ENCODE measurements at places on chromosomes 6 and 20.

DNA sequence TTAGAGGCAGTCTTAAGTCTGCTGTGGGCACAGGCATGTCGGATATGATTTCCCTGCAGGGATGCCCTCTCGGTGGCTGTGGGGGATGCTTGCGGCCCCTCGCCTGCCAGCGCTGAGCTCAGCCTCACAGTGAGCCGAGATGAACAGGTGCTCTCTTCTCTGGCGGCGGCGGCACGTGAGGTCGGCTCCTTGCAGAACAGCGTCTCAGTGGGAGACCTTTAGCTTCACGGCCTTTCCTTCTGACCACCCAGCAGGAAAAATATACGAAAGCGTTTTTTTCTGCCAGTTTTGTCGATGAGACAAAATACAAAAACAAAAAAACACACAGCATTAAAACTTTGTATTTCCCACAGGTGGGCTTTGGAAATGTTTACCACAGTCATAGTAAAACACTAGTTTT is 23.6 kb downstream of the FOXA2 start:
- DNase-seq = no peak

DNA sequence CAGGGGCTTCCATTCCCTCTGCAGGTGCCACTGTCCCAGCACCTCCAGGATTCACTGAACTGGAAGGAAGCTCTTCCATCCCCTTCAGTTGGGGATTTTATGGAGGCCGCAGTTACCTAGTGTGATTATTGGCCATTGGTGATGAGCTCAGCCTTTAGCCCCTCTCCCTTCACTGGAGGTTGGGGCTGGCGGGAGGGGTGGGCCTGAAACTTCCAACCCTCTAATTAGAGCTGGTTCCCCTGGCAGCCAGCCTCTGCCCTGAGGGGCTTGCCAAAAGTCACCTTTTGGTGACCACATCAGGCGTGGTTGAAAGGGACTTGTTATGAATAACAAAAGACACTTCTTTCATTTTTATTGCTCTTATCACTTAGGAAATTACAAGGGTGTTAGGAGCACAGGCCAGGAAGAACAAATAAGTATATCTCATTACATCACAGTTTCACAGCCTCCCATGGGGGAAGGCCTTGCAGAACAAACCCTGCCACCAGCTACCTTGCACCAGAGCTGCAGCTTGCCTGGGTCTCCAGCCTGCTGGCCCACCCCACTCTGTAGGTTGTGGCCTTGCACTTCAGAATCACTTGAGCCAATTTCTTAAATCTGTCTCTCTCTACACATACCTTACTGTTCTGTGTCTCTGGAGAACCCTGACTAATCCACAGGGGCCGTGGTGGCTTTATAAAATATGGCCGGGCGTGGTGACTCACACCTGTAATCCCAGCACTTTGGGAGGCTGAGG is 5.0 kb downstream of the PYGB start:
- no peak for DNase-seq

DNA sequence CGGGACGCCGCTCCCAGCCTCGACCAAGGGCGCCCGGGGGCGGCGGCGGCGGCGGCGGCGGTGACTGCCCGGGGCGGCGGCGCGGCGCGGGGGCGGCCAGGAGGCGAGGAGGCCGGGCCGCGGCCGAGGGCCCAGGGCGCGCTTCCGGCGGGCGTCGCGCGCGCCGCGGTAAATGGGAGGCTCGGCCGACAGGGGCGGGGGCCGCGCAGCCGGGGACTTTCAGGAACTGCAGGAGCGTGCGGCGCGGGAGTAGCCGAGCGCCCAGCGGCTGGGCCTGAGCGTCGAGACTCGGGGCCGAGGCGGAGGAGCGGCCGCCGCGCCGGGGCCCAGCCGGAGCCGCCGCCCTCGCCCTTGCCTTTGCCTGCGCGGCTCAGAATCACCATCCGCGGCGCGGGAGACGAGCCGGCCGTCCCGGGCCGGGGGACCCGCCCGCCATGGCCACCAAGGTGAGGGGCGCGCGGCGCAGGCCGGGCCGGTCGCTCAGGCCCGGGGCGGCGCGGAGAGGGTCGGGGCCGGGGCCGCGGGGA is at the start of gene SNX9:
Gene SNX9, plus strand, starts transcription at position 246 of the 527 bp plus-strand sequence. Its CDS starts 189 bp downstream, at position 435.
- peak; percentile 33 for DNase-seq

DNA sequence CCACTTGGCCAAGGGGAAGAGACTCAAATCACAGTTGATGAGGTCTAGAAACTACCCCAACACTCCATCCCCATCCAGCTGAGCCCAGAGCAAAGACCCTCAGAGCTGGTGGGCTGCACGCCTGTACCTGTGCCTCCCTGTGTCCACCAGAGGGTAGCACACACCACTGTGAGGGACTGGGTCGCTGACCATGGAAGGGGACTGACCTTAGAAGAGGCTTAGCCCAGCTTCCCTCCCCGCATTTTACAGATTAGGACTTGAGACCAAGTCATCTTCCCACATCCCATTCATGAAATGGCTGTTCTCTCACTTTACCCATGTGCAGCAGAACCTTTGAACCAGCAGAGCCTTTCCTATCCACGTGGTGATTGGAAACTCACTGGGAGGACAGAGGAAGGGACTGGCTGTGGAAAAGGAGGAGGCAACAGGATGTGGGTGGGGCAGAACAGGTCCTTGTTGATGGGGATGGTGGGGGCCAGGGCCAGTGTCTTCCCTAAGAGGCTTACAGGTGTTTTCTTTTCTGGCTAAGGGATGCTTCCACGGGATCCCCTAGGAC is 44.3 kb downstream of the CPXM1 start:
- no peak for DNase-seq

- no peak for DNase-seq
These were observed 10.4 kb upstream of the BPI start for GRCh38 chr20:38293491-38294065.

DNA sequence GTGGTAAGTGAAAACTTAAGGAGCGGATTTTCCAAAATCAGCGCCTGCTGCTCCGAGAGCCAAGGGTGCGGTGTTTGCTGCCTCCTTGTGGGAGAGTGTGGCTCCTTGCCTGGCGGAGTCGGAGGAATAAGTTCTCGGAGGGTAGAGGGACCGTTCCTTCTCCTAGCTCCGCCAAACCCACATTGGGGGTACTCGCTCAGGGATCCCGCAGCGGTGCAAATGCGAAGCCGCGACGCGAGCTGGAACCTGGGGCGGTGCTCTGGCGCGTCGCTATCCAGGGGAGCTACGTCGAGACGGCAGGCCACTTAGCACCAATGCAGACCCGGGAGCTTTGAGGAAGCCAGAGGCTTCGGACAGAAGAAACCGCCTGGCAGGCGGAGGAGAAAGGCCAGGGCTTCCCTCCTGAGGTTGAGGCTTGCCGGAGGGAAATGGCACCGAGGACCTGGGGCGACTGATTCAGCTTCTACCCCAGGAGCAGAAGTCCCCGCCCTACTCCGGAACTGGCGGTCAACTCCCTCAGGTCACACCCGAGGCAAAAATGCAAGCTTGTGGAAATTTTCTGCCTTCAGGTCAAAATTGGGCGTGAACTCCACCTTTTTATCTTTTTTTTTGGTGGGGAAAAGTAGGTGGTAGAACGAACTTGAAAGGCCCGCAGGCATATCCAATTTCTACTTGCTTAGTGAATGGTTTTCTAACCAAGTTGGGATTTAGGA is 5.7 kb upstream of the DDX43 start:
- DNase-seq = no peak

DNA sequence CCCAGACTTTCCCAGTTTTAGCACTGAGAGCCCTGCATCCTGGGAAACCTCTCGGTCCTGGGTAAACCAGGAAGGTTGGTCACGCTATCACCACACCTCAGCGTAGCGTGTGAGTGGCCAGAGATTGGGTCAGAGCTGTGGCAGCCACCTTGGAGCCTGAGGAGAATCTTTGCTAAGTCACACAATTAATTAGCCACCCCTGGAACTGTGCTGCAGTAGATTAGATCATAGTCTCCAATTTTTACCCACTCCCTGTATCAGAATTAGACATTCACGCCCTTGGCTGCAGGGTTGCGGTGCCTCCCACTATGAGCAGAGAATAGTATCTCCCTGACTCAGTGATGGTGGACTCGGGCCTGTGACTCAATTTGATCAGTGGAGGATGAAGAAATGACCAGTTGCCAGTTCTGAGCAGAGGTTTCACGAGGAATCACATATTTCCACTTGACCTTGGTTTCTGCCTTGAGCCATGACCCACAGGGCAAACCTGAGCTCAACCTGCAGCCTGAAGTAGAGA is 6.0 kb upstream of the PTGIS start:
- DNase-seq = no peak

DNA sequence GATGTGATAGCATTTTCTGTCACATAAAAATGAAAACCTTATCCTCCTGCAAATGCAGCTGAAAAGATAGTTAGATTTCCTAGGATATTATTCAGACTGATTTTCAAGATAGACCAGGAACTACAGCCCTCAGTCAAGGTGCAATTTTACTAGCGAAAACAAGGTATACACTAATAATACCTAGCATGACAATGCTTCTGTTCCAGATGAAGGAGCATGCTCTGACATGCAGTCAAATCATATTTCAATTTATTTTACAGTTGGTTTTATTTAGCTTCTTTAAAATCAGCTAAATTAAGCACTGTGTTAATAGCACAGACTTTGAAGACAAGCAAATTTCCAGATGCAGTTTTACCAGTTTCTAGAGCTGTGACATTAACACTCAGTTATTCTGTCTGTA is 14.2 kb upstream of the TNFAIP3 start:
- no peak for DNase-seq

DNA sequence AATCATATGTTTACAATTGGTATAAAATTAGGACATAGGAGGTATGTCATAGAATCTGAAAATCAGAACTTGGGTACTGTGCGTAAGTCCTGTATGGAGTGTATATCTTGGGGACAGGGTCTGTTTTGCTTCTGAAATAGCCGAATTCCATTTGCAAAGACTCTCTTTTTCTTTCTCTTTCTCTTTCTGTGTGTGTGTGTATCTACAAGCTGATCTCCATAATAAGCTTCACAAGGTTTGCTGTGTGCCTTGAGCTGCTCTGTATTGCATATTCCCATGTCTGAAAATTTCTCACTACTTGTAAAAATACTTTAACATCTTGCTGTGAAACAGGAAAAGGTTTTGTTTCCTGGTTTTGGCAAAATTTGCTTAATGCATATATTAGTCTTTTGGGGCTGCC is 29.5 kb downstream of the STX11 start:
- no peak for DNase-seq

GRCh38 chr20:31580706-31581105 is 24.4 kb upstream of the ID1 start:
- no peak for DNase-seq

- no peak for DNase-seq
These were observed 571.4 kb downstream of the PRKN start for GRCh38 chr6:162156146-162156545.

GRCh38 chr6:166671434-166672081 is 44.5 kb upstream of the RPS6KA2 start:
- no peak for DNase-seq

DNA sequence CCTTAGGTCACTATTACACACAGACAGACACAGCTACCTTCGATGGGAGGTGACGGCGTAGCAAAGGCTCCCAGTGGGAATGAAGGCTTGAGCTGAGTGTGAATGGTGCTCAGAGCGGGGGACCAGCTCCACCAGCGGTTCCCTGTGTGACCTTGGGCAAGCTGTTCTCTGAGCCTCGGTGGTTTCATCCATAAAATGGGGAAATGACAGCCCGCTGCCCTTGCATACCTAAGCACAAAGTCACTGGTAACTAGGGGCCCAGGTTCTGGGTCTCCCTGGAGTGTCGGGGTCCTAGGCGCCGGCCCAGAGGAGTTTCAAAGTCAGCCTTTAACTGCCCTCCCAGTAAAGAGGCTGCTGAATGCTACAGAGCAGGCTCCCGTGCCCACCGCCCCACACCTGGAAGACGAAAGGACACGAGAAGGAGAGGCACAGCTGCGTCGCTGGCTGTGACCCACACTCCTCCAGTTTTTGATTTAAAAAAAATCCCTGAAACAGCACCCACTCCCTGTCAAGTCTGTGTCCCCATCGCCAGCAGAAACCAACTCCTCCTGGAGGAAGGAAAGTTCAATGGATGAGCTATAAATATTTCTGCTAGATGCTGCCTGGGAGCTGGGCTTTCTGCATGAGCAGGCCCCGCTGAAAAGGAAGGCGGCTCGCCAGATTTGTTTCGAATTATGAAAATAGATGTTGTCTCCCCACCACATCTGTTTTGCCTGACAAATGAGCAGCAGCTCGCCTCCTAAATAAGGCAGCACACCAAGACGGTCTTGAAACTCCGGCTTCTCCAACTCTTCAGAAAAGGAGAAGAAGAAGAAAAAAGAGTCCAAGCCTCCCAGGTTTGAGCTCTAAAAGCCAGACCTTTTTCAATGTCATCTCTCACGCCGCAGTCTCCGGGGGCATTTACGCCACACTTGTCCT is 27.4 kb downstream of the PMEPA1 start:
- DNase-seq = no peak

GRCh38 chr6:53956068-53956711 is 155.1 kb upstream of the MLIP start:
- no peak for DNase-seq

- no peak for DNase-seq
These were observed 192.5 kb downstream of the PTPRK start for GRCh38 chr6:128327890-128328289.

GRCh38 chr20:38131588-38132121 is 33.4 kb downstream of the TGM2 start:
- DNase-seq = no peak

GRCh38 chr20:59789686-59790085 is 143.8 kb downstream of the SYCP2 start:
- no peak for DNase-seq

DNA sequence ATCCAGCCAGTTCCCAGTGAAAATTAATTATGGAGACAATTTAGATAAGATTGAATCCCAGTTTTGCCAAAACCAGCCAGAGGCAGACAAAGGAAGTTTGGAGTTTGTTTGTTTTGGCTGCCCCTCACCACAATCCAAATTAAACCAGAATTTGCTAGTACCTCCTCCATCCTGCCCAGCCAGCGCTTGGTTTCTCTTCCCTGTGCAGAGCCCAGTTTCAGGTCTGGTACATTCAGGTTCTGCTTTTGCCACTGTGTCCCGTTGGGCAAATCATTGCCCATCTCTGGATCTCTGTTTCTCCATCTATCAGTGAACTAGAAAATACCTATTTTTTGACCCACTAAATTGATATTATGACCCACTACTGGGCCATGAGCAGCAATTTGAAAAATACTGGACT is 26.4 kb downstream of the FOXP4 start:
- no peak for DNase-seq
